Hematopoietic multipotent progenitor cell treated with erythropoietin and hydrocortisone succinate and interleukin-3 and kit ligand, for 15 days (in vitro differentiated cells): ENCODE measurements at places on chromosomes 2 and 18.

DNA sequence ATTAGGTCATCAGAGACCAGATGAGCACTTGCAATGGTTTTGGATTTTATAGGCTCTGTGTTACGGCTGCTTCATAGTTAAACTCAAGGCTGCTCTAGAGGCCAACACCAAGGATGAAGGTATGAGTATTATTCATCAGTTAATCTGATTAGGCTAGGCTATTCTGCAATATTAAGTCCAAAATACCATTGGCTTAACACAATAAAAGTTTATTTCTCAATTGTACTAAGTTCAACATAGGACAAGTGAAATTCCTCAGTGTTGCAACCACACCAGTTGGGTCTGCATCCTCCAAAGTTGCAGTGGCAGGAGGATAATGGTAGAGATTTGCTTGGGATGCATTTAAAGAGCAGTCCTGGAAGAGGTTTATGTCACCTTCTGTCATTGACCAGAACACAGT, 538.3 kb upstream of the CDH2 start:
- no peak for DNase-seq

- DNase-seq, result no peak
These were observed 85.9 kb downstream of the ARMC9 start for GRCh38 chr2:231284296-231284695.

DNA sequence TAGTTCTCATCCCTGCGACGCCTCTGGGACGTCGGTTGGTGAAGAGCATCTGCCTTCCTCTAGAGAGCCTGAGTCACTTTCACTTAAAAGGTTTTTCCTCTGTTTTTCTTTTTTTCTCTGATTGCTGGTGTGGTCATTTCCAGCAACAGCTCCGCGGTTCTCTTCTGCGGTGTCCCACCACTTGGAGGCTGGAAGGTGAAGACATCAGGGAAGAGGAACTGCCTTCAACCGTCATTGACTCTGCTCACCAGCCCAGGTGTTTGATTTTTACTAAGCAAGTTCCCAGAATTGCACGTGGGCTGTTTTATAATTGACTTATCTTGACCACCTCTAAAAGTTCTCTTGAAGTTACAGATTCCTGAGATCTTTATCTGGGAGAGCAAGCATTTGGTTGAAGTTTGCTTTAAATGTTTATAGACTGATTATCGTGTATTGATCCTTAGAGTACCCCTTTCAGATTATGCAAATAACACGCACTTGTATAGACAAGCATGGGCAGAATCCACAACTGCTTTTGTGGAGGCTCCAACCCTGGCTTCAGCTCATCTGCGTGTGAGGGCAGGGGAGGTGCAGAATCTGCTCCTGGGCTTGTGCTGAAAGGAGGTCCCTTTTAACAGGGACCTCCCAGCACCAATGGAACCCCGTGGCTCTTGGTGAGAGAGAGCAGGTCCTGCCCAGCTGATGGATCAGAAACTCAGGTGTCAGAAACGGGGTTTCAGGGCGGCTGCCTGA, 3.5 kb downstream of the CTDP1 start:
- DNase-seq, result no peak

GRCh38 chr2:206707164-206707701, 11.0 kb downstream of the DYTN start:
- DNase-seq, result no peak

DNA sequence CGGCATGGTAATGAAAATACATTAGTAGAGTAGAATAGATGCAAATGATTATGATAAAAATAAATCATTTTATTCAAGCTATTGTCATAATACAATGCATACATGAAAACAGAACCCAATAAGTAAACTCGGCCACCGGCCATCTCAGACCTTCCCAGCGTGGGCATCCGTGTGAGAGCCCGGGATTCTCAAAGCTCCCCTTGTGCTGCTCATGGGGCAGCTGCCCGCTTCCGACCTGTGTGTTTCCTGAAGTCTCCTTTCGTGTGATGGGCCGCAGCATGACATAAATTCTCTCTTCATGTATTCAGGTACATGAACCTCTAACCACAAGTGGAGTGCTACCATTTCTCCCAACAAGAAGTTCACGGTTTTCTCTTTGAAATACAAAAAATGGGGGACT, 13.5 kb upstream of the CNDP2 start:
- DNase-seq, result no peak

DNA sequence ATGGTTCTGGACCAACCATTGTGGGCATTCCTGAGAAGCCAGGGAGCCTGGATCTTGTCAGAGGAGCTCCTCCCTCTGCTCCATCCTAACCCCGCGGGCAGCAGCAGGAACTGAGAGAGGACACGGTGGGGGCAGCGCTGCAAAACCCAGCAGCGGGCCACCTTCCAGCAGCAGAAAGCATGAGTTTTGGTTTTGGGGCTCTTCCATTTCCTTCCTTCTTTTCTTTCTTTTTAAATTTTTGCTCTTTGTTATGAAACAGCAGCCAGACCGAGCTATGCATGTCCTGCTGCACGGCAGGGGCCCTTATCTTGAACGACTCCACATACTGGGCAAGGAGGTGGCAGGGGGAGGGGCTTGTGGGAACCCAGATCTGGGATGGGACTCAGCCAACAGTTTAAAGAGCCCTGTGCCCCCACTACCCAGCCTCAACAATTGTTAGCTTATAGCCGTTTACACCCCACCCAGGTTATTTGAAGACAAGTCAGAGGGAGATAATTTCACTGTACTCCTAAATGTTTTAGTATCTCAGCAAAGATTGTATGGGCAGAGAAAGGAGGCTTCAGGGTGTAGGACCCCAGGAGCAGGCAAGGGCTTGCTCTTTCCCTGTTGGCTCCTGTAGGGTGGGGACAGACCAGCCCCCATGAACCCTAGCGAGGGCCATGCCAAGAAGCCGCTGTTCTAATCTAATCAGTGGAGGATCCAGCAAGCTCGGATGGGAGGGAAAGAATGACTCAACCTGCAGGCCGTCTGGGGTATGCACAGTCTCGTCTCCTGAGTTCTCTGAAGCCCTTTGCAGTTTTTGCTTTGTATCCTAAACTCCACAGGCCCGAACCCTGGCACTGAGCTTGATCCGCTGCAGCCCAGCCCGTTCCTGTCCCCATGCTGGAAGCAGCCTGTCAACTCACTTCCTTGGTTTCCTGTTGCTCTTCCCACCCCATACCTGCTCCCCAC, 75.3 kb downstream of the LRRFIP1 start:
- peak; percentile 47 for DNase-seq

- peak; percentile 29 for DNase-seq
These were observed 2.0 kb upstream of the TUBB6 start for GRCh38 chr18:12305930-12306629.

DNA sequence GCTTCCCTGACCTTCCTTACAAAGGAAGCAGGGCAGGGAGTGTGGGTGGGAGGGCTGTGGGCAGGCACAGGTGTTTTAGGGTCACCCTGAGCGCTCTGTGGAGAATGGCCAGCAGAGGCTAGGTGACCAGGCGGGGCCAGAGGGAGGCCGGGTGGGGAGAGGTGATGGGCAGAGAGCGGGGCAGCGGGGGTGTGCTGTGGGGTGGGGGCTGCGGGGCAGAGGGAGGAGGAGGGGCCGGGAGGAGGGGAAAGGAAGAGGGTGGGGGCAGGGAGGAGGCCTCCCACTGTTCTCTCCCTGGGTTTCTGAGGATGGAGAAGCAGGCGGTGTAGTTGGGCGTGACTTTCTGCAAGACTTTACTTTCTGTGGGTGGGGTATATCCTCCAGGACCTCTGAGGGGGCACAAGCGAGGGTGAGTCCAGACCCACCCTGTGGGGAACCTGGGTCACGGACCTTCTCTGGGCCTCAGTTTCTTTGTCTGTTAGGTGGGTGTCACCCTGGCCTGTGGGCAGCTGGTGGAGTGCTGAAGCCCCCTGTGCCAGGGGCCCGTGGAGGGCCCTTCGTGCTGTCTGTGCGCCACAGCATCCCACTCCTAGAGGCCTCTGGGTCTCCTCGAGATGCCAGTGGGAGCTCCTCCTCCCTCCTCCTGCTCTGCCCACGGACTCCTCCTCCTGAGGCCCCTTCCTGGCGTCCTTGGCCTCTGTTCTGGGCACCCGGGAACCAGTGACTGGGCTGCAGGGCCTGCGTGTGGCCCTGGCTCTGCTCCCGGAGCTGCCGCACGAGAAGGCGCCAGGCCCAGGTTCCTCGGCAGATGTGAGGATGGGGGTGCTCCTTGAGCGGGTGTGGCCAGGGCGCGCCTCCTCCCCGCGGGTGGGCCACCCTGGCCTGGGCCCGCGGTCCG, 6.3 kb upstream of the NEU4 start:
- DNase-seq, result no peak

DNA sequence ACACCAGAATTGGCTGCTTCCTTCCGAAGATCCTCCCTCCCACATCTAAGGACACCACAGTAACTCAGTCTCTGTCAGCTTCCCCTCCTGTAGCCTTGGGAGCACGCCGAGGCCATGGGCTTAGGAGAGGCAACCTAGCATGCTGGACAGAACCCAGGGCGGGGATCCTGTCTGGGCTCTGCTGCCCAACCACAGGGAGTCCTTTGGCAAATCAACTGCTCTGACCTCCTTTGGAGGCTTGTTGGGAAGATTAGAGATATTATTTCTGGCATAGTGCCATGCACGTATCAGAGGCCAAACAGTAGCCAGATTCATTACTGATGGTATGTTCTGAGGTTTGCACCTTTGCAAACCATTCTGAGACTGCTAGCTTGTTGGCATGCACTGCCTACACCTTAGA, 262.7 kb upstream of the EPAS1 start:
- DNase-seq, result no peak

DNA sequence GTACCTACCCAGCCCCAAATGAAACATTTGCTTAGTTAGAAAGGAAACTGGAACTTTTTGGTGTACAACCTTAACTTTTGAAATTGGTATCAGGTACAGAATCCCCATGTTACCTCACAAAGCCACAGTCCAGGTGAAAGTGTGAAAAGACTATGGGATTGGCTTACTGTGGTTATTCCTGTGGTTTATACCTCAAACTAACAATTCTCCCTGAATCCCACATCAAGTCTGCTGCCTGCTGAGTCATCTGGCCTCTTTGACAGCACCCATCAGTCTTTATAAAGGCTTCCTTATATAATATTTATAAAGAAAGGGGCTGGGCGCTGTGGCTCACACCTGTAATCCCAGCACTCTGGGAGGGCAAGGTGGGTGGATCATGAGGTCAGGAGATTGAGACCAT, 164.6 kb downstream of the TMEM247 start:
- DNase-seq, result no peak

DNA sequence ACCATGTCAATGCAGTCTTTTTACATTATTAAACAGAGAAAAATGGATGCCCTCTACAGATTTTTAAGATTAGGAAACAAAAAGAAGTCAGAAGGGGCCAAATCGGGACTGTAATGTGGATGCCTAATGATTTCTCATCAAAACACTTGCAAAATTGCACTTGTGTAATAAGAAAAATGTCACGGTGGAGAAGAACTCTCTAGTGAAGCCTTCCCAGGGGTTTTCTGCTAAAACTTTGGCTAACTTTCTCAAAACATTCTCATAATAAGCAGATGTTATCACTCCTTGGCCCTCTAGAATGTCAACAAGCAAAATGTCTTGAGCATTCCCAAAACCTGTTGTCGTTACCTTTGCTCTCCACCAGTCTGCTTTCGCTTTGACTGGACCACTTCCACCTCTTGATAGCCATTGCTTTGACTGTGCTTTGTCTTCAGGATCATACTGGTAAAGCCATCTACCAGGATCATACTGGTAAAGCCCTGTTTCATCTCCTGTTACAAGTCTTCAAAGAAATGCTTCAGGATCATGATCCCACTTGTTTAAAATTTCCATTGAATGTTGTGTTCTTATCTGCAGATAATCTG, 226.8 kb downstream of the TNS1 start:
- no peak for DNase-seq
